ENCODE measurements at places on chromosomes 7 and 10. TPM values are rescaled to one million over a fixed set of nuclear protein-coding genes. Genes with fewer than 3 reads are reported as not detected.

DNA sequence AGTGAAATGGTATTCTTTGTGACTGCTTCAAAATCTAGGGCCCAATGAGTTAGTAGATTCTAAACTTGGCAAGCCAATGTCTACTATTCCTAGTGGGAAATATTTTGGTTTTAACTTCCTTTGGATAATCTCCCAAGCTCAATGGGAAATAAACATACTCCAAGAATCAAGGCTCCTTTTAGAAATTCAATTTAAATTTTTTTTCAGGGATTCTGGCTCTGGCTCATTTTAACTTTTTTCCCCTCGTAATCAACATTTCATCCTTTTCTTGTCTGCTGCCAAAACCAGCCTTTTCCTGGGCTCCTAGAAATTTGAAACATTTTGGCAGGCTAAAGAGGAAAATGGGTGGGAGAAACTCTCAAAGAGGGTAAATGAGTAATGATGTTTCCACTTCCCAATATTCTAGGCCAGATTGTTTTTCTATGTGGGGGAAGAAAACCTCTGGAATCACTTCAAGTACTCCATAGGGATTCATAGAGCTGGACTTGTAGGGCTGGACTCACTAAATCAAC is 85.6 kb upstream of the AGR3 start:
- DNase-seq = peak; percentile 33

DNA sequence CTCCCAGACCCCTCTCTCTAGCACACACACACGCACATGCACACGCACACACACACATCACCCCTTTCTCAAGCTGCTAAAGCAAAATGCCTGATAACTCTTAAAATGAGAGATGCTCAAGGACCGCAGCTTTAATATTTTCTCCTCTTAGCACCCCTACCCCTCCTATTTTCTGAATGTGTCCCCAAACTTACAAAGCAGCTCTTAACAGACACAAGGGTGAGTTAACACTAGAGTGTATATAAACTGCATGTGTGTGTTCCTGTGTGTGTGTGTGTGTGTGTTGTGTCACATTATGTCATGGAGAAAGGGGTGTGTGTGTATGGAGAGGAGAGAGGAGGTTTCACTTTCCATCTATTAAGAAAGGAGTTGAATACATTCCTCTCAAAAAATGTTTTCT is 1.3 kb downstream of the PTN start:
- peak; percentile 49 for DNase-seq

DNA sequence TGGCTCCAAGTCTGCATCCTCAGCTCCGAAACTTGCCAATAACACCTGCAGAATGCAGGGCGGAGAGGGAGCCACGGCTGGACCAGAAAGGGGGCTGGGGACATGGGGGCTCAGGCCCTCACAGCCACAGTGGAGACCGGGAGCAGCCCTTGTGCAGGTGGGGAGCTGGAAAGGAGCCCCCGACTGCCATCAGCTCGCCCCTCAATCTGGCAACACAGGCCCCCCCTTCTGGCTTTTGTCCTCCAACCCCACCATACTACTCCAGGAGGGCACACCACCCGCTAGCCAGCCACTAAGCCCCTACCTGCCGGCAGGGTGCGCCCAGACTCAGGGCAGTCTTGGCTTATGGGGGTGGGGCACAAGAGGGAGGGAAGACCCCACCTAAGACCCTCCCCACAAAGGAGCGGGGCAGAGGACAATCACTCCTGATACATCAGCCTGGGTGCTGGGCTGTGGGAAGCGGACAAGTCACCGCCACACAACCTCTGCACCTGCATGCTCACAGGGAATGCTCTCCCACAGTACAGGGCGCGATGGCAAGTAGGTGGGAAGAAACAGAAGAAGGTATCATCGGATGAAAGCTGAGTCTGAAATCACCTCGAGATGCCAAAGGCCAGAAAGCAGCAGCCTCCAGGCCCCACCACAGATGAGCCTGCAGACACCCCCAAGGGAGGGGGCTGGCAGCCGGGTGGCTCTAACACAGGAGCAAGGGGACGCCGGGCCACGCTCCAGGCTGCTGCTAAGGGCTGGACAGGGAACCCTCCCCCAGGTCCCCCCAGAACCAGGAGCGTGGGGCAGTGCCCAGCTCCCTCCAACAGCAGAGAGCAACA is 265.3 kb downstream of the ELFN1 start:
- DNase-seq = no peak

The ANKRD30A gene
- not detected for polyA plus RNA-seq

The IRF5 gene
- polyA plus RNA-seq = 0.14 TPM

GRCh38 chr10:117751259-117751658 is 208.7 kb downstream of the EMX2 start:
- DNase-seq = no peak

GRCh38 chr7:149569025-149569725 is 71.6 kb upstream of the ZNF746 start:
- peak; percentile 26 for DNase-seq

DNA sequence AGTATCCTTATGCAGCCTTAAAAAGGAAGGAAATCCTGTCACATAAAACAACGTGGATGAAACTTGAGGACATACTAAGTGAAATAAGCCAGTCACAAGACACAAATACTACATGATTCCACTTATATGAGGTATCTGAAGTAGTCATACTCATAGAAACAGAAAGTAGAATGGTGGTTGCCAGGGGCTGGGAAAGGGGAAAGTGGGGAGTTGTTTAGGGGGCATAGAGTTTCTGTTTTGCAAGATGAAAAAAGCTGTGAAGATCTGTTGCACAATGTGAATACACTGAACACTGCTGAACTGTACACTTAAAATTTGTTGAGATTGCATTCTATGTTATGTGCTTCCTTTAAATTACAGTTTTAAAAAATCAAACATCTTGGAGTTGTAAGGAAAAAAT is 2.9 kb downstream of the NUP205 start:
- DNase-seq = no peak

The LIPM gene
- polyA plus RNA-seq = not detected

DNA sequence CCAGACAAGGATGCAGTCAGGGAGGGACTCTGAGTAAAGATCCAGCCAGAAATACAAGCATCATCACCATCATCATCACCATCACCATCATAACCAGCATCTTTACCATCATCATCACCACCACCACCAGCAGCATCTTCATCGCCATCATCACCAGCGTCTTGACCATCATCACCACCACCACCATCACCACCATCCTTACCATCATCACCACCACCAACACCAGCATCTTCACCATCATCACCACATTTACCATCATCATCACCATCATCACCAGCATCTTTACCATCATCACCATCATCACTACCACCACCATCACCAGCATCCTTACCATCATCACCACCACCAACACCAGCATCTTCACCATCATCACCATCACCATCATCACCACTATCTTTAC is 44.1 kb upstream of the CPXM2 start:
- DNase-seq = no peak

DNA sequence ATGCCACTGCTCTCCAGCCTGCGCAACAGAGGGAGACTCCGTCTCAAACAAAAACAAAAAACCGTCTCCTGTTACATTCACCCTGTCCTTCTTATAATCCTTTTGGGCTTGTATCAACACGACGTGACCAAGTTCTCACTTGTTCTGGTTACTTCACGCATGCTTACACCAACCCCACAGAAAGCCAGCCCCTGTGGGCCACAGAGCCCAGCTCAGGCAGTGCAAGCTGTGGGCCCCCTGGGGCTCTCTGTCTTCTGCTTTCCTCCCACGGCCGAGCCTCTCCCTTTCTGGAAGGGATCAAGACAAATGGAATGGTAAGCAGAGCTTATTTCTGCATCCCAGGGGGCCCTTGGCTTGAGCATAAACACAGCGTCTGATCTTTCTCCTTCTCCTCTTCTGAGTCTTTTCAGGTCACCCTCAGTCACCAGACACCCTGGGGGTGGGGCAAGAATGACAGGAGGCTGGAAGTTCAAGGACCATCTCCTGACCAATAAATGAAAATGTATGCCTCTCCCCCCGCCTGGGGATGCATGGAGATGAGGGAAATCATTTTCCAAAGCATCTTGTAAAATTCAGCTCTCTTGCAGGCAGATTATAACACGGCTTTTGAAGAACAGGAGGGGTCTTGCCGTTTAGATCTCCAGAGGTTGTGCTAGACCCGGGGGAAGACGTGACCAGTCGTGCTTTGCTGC is 19.0 kb upstream of the TRIM56 start:
- DNase-seq = no peak

The CDHR1 gene
- not detected for polyA plus RNA-seq

- no peak for DNase-seq
Observed at GRCh38 chr10:48550977-48551376, 53.9 kb downstream of the ARHGAP22 start.

- no peak for DNase-seq
Observed at GRCh38 chr10:79059859-79060379, 8.8 kb upstream of the ZMIZ1 start.

The PIK3AP1 gene
- polyA plus RNA-seq = 0.14 TPM

The CHRM2 gene
- polyA plus RNA-seq = 77.9 TPM

The GOLGA7B gene
- not detected for polyA plus RNA-seq

- DNase-seq = no peak
Observed at GRCh38 chr10:9733766-9734165, 1283.9 kb upstream of the CELF2 start.

The ELAPOR2 gene
- 0.34 TPM for polyA plus RNA-seq

- no peak for DNase-seq
Observed at GRCh38 chr10:3770611-3771110, 14.3 kb downstream of the KLF6 start.

DNA sequence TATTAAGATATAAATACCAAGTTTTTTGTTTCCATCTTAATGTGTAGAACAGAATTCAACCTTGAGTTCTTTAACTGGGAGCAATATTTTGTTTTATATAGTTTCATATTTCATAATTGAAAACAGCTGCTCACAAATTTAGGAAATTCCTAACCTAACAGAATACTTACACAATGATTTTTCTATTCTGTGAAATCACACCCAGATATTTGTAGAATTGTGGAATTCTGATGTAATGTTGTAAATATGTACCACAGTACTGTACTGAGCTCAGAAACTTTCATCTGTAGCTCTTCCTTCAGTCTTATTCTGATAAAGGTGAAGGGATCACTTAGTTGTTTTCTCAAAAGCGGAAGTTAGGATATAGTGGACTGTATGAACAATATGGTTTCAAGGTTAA is 143.4 kb upstream of the GLI3 start:
- DNase-seq = no peak

The IFIT1B gene
- not detected for polyA plus RNA-seq

DNA sequence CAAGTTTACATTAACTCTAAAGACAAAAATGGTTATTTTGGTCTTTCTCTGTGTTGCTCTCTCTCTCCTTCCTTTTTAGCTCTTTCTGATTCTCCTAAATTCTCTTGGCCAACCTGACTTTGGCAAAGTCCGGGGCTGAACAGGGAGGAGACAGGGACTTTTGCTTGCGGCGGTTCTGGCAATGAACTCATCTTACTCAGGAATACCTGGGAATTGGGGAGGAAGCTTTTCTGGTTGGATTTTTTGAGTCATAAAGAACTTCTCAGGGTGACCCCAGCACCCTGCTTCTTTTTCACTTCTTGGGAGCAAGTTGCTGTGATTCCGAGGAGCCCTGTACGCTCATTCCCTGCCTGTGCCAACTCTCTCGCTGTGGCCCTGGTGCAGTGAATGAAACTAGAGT is 16.0 kb downstream of the GATA3 start:
- no peak for DNase-seq

DNA sequence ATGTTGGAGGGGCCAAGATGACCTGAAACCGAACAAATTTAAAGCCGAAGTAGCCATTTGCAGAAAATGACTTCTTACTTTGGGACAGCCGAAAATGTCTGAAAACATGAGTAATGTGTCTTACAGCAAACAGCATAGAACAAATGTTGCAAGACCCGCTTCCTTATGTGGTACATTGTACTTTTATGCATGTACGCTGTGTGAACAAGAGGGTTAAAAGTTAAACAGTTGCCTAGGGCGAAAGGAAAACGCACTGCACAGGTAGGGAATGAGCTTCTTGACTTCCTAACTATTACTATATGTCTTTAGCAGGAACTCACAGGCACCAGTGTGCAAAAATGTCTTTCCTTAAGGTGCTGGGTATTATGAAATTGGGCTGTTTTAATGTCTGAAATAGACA is 303.5 kb upstream of the MGMT start:
- DNase-seq = no peak

DNA sequence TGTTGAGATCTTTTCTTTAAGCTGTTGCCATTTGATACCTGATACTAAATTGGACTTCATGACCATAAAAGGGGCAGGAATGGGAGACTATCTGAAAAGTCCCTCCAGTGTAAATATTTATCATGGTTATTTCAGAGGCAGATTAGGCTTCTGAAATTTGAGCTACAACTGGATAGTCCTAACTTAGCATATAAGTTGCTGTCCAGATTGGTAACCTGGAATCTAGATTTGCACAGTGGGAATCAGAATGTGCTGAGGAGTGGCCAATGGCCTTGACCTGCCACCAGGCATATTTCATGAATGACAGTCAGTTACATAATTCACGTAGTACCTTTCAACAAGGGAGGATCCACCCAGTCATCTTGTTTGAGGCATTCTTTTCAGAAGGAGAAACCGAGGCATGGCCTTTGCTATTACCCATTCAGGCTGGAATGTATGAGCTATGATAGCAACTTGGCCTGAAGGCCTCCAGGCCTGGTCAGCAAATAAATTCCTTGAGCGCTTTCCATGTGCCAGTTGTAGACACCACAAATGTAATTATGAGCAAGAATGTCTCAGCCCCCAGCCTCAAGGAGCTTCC is 80.0 kb downstream of the EEPD1 start:
- DNase-seq = peak; percentile 77

- DNase-seq = no peak
Observed at GRCh38 chr7:81264116-81264515, 345.3 kb upstream of the SEMA3C start.

GRCh38 chr10:102175415-102175814 is 23.2 kb downstream of the NOLC1 start:
- peak; percentile 85 for DNase-seq
